Pons (tissue), 1 donor: ENCODE measurements at places on chromosomes 1 and 21.

DNA sequence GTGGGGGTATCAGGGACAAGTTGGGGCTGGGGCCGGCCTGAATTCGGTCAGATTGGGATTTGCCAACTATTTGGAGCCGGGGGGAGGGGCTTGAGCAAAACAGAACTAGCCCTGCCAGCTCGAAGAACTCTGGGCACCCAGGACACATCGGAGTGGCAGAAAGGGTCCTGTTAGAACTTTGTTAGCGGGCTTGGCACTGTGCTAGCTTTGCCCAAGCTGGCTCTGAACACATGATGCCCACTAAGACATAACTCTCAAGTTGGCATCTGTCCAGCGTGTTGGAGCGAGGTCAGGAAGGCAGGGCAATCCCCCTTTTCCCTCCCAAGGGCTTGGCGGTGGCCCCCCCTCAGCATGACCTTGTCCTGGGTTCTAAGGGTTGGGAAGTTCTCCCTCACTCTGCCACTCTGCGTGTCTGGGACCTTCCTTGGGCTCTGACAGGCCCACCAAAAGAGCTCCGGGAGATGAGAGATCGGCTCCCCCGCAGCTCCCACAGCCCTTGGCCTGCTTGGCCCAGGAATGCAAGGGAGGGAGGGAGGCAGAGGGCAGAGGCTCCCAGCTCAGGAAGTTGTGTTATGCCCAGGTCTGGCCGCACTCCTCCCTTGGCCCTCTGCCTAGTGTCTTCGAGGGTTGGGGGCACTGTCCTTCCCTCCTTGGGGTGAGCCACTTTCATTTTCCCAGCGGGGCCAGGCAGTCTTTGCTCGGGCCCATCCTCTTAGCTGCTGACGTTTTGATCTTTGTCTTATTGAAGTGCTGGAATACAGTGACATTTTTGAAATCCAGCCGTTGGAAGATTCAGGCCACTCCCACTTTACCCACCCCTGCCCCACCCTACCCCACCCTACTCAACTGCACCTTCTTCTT is 1.2 kb downstream of the LMNA start:
- DNase-seq = peak; percentile 71

- no peak for DNase-seq
Measured at GRCh38 chr1:177632923-177633615, 336.8 kb downstream of the SEC16B start.

- peak; percentile 81 for DNase-seq
Measured at GRCh38 chr1:180926164-180926981, 13.7 kb downstream of the KIAA1614 start.

GRCh38 chr1:5238351-5239130 is 584.1 kb downstream of the AJAP1 start:
- peak; percentile 17 for DNase-seq

DNA sequence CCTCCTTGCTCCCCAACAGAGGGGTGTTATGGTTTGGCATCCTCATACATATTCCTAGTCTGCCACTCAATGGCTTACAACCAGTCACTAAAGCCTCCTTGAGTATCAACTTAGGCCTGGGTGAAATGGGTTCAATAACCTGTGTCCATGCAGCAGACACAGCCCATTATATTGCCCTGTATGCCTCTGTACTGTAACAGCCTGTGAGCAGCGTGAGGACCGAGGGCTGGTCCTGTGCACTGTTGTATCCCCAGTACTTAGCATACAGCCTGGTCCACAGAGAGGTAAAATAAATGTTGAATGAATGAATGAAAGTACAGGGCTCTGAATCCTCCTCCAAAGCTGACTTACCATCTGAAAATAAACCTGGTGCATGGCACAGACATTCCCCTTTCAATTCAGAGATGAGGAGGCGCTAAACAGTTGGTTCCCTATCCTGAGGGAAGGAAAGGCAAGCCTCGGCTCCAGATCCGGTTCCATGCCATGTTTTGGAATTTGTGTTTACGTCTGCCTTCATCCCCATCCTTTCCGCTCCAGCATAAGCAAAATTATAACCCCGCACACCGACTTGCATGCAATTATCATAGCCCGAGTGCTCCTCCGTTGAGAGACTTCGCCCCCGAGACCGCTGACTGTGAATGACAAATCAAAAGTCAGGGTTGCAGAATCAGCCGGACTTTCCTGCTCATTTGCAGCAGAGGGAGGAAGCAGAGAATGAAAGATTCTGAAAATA is 45.0 kb upstream of the DNAJC6 start:
- DNase-seq = peak; percentile 80

- DNase-seq = no peak
Measured at GRCh38 chr1:22383526-22384294, 67.9 kb upstream of the ZBTB40 start.

DNA sequence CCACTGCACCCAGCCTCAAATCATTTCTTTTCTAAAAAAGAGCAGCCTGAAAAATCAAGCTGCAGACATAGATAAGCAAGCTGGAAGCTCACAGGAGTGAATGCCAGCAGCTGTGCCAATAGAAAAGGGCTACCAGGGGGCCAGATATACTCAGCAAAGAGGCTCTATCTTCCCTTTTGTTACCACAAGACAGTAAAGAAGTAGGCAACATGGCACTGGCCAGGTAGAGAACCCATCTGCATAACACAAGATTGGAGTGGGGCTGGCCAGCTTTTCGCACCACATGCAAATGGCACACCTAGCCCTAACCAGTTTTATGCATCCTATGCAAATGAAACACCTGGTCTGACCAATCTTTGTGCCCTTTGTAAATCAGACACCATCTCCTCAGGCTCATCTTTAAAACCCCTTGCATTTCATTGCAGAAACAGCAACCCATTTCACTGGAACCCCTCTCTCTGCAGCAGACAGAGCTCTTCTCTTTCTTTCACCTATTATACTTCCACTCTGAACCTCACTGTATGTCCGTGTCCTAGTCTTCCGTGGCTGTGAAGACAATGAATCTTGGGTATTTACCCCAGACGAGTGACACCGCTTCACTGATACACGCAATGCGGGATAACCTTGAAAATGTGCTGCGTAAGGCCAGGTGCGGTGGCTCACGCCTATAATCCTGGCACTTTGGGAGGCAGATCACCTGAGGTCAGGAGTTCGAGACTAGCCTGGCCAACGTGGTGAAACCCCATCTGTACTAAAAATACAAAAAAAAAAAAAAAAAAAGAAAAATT is 15.1 kb downstream of the CASP9 start:
- DNase-seq = no peak

GRCh38 chr1:151934048-151934493 is 24.8 kb upstream of the THEM4 start:
- peak; percentile 63 for DNase-seq

DNA sequence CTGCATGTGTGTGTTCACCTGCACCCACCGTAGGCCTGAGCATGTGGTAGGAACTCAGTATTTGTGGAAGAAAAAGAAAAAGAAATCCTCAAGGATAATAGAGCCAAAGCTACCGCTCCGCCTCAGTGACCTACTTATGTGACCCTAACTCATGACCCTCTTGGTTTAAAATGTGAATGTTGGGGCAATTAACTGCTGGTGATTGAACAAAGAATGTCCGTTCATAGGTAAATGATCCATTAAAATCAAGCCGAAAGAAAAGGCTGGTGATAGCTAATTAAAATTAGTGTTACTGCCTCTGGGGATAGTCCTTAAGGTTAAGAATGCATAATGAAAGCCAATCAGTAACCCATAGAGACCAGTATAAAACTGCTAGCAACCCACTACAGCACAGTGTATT is 98.1 kb downstream of the PRDM2 start:
- no peak for DNase-seq

DNA sequence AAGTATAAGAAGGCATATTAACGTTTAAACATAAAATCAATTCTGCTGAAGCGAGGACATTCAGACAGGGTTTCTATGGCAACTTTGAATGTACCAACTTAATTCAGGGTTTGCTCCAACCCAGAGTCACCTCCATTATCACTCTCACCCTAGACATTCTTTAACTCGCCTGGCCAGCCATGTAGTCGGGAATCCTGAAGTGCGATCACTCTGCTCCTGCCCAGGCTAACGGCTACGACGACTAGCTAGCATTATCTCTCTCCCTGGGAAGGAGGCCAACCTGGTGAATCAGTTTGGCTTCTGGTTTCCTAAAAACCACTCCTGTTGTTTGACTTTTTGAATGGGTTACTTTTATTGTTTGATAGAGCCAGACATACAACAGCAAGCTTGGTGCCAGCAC is 38.9 kb upstream of the ZBTB18 start:
- DNase-seq = peak; percentile 36

GRCh38 chr21:34913811-34914210 is 135.3 kb downstream of the RUNX1 start:
- DNase-seq = no peak

GRCh38 chr1:32377541-32378220 is 15.3 kb downstream of the TSSK3 start:
- no peak for DNase-seq

DNA sequence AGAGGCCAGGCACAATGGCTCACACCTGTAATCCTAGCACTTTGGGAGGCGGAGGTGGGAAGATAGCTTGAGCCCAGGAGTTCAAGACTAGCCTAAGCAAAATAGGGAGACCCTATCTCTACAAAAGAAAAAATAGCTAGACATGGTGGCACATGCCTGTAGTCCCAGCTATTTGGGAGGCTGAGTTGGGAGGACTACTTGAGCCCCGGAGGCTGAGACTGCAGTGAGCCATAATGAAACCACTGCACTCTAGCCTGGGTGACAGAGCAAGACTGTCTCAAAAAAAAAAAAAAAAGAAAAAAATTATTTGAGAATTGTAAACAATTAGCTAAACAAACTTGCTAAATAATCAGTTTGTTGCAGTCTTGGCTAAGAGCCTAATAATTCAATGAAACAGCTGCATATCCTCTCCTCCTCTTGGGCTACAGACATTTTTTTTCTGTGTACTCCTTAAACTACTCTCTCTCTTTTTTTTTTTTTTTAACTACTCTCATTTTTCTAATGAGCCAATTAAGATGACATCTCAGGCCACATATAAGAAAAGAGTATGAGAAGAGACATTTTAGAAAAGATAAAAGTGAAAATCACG is 10.5 kb upstream of the DNAJB4 start:
- no peak for DNase-seq

DNA sequence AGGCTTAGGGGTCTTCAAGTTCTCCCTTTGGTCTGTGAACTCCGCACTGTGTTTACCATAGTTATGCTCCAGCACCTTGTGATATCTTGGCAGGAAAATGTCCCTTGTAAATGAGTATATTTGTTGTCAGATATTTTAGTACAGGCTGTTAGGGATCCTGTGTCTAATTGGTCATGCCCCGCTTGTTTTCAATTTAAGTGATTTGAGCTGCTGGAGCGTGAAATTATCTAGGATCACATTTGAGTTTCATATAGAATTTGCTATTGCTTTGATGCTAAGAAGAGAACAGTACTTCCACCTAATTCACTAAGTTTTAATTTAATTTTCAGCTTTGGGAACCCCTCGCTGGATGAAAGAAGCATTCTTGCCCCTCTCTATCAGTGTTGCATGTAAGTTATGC is 15.4 kb upstream of the TOR3A start:
- no peak for DNase-seq

- peak; percentile 72 for DNase-seq
Measured at GRCh38 chr1:155125946-155126555, 1.6 kb upstream of the EFNA1 start.

DNA sequence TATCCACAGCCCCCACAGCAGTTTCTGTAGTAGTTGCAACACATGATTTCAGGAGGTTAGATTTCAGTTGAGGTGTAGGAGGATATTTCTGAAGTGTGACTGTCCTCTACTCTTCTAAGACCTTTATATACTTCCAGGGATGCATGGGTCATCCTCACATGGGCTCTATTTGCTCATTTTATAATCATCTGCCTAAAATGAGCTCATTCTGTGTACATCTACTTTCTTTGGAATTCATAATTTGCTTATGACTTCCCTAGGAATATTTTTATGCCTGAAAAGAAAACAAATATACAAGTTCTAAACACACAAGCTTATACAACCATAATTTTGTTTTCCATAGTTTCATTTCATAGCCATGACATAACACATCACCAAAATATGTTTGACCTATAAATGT is at the start of gene KRTAP21-2:
Gene KRTAP21-2 (minus strand): TSS at position 101 of the 400 bp plus-strand sequence. CDS start 57 bp downstream, at position 44.
- no peak for DNase-seq

DNA sequence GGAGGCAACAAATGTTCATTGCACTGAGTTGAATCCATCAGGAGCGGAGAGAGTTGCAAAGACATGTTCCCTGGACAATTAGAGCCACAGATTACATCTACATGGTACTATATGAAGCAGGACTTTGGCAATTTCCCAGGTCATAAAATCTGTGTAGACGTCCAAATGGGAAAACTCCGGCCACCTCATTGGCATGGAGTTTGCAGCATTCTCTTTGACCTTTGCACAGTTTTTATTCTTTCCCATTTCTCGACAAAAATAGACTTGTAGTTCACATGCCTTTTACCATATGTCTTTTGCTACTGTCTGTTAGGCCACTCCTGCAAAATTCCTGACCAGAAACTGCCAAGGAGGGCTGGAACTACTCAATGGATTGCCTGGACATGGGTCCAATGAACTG is 48.2 kb downstream of the UBE2T start:
- no peak for DNase-seq

- peak; percentile 36 for DNase-seq
Measured at GRCh38 chr1:22889213-22889827, 83.3 kb downstream of the LACTBL1 start.

DNA sequence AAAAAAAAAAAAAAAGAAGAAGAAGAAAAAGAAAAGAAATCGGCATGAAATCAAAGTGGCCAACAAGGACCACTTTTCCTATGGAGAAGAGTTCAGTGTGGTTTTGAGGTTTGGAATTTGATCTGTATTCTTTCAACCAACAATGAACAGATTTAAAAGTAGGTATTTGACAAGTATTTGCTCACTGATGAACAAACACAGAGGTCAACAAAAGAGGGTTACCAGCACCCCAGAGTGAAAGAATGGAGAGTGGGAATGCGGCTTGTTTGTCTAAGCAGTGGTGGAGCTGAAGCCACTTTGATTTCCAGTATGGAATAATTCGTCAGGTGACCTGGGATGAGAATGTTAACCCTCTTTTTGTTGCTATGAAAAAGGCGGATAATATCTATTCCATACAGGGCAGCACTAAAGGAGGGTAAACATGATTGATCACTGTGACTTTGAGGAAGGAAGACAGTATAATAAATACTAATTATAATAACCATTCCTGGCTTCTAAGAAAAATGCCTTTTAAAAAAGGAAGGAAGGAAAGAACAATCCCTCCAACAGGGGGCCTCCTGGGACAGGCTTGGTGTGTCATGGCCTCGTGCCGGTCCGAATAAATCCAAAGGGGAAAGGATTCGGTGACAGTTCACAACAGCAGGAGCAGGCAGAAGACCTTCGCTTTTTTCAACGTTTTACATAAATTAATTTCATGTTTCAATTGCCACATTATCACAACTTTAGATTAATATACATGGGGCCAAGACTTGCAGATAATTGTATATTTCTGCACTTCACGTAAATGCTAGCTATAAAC is 37.2 kb upstream of the SIM2 start:
- peak; percentile 31 for DNase-seq
